ENCODE measurements at places on chromosomes 1 and 21. TPM values are rescaled to one million over a fixed set of nuclear protein-coding genes. Genes with fewer than 3 reads are reported as not detected.

DNA sequence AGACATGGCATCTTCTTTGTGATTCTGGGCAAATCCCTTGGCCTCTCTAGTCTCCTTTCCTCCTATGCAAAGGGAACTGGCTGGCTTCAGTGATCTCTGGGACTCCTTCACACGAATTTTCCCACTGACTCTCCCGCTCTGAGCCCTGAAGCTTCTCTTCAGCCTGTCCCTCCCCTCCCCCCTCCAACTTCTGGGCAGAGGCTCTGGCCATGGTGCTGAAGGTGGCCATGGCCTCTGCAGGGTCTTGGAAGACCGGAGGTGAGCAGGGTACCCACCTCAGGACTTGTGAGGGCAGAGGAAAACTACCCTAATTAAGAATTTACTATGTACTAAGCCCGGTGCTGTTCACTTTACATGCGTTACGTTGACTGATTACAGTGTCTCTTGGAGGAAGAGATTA, 29.4 kb upstream of the POU3F1 start:
- no peak for DNase-seq

- DNase-seq = no peak
These were observed 7.7 kb downstream of the AURKAIP1 start for GRCh38 chr1:1367315-1367714.

Gene SGIP1
- total RNA-seq = 100 TPM

DNA sequence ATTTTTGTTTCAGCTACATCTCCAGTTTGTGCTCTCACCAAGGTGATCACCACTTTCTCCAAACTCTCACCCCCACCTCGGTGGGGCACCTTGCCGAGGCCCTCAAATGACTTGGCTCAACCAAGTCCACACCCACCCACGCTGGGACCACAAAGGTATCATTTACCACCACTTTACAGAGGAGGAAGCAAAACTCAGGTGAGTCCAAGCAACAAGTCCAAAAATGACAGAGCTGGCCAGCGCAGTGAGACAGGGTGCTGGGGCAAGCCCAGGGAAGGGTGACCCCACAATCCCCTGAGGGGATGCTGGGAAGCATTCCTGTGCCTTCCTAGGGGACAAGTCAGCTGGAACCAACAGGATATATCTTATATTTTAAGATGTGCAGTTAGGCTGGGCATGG, 24.7 kb downstream of the SSBP3 start:
- DNase-seq = no peak

Gene MAP3K7CL
- 2.5 TPM for total RNA-seq

GRCh38 chr1:232282498-232282897, 347.4 kb downstream of the SIPA1L2 start:
- no peak for DNase-seq

DNA sequence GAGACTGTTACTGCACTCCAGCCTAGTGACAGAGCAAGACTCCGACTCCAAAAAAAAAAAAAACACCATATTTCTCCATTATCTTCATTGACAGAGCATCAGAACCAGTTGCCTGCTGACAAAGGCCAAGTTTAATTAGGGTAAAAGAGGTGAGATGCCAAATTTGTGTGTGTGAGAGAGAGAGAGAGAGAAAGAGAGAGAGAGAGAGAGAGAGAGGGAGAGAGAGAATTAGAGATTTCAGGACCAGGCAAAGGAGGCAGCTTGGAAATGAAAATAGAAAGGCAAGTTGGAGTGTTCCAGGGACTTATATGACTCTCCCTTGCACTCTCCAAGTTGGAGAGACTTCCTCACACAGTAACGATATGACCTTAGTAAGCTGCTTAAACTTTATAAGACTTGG, 24.3 kb upstream of the UAP1 start:
- DNase-seq = no peak

DNA sequence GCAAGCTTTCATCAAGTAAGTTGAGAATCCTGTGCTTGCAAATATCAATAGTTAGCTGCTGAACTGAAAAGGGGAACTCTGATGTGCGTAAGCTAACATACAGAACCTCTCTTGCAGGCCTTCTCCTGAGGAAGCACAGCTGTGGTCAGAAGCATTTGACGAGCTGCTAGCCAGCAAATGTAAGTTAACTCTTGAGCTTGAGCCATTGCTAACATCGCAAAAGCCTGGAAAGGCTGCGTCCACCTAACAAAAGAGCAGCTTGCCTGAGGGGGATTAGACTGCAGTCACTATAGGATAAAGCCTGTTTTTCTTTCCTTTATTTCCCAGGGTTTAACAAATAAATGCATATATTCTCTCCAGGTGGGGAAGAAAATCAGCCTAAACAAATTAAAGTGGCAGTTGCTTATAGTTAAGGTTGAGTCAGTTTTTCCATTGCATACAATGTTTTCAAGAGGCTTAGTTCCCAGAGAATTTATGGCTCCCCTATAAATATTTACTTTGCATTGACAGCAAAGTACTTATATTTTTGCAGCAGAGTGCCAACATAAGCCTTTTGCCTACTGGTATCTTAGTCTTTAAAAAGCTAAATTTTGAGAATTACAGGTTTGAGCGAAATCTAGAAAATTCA, 1.5 kb downstream of the RGS2 start:
- DNase-seq = no peak

Gene MINDY1
- total RNA-seq = 18.8 TPM

Gene TRIM33
- 85.7 TPM for total RNA-seq

DNA sequence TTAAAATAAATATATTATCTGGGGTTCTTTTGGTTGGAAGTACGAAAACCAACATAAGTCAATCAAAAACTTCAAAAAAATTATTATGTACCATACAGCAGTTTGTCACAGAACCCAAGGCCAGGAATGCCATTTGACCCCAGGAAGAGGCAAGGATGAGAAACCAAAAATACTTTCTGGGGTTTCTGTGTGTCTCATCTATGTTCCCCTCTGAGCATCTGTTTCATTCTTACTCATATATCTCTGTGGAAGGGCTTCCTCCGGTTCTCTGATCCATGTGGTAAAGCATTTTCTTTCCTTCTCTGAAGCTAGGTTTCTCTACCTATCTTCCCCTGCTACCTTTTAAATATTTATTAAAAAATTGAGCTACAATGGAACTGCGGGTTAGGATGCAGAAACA, 9.8 kb upstream of the FCRL1 start:
- DNase-seq = no peak

GRCh38 chr1:11493972-11494655, 15.2 kb downstream of the DISP3 start:
- no peak for DNase-seq

Gene CAPN8
- not detected for total RNA-seq

Gene KCNK2
- 21.9 TPM for total RNA-seq

Gene VWA5B1
- 2.2 TPM for total RNA-seq

Gene PADI3
- total RNA-seq = not detected

DNA sequence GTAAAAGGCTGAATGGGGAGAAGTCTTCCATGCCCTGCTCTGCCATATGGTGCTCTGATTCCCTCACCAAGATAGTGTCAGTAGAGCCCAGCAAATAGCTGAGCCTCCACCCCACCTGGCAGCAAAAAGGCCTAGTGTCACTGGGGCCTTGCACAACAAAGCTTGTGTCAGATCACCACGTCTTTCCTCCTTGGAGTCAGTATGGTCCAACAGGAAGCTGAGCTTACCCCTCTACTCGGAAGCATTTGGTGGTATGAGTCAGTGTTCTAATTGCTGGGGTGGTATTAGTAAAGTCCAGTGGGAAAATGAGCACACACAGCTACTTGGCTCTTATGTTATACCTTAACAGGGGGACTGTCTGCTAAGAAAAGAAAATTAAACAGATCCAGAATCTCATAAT, 18.7 kb upstream of the RRP15 start:
- DNase-seq = no peak

Gene PDZK1IP1
- total RNA-seq = not detected

Gene NBPF11
- total RNA-seq = 10.4 TPM

Gene HSD3B2
- not detected for total RNA-seq

Gene DDAH1
- 79.0 TPM for total RNA-seq

Gene RGS7
- total RNA-seq = 12.5 TPM

DNA sequence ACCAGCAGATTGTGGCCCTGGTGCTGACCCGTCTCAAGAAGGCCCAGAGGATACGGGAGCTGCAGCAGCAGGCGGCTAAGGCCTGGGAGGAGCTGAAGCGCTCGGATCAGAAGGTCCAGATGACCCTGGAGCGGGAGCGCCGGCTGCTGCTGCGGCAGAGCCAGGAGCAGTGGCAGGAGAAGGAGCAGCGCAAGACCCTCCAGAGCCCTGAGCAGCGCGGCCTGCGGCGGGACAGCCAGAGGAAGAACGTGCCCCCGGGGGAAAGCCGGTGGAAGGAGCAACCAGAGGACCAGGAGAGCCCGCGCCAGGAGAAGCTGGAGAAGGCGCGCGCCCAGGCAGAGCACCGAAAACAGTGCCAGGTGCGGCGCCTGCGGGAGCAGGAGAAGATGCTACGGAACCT, 1.0 kb downstream of the CCDC185 start:
- DNase-seq = no peak

Gene ARHGEF16
- total RNA-seq = 0.45 TPM

Gene PIK3CD
- 5.2 TPM for total RNA-seq

Gene FMO3
- total RNA-seq = not detected
